ENCODE measurements at places on chromosomes 2 and 18. TPM values are rescaled to one million over a fixed set of nuclear protein-coding genes. Genes with fewer than 3 reads are reported as not detected.
A peak's percentile ranks its signal among the peaks of the same experiment; 100 is the strongest.

DNA sequence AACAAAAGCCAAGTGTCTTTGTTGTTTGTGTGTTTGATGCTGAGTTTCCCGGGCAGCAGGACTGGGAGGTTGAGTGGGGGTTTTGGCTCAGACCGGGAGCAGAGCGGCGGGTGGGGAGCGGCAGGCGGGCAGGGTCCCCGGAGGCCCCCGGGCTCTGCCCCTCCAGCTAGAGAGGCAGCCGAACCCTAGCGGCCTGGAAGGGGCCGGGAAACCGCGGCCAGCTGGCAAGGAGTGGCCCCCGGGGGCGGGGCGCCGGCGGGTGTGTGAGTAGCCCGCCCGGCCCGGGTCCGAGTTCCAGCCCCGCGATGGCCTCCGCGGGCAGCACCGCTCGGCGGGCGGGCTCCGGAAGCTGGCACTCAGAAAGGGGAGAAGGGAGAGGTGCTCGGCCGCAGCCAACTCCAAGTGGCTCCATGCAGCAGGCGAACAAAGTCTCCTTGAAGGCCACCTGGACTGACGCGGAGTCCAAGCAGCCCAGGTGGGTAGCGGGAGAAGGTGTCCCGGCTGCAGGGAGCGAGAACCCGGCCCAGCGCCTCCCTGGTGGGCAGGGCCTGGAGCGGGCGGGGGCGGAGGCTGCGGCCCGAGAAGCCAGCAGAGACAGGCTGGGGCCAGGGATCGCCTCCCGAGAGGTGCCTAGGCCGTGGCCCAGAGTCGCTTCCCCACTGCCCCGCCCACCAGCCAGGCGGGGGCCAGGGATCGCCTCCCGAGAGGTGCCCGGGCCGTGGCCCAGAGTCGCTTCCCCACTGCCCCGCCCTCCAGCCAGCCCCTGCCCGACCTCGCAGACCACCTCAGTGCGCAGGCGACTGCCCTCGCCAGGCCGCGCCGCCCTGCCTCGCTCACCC lies at the start of gene ANKRD53:
Gene ANKRD53, plus strand, starts transcription at position 290 of the 839 bp plus-strand sequence. Its CDS starts 16 bp downstream, at position 306.
- peak within 1 kb of the TSS; percentile 50 for H3K4me3 ChIP-seq
- H3K4me1 ChIP-seq = peaks cover 4% of the 10 kb centered on the region
- H3K27ac ChIP-seq = peak within 1 kb of the TSS; percentile 22
- no peak for DNase-seq

DNA sequence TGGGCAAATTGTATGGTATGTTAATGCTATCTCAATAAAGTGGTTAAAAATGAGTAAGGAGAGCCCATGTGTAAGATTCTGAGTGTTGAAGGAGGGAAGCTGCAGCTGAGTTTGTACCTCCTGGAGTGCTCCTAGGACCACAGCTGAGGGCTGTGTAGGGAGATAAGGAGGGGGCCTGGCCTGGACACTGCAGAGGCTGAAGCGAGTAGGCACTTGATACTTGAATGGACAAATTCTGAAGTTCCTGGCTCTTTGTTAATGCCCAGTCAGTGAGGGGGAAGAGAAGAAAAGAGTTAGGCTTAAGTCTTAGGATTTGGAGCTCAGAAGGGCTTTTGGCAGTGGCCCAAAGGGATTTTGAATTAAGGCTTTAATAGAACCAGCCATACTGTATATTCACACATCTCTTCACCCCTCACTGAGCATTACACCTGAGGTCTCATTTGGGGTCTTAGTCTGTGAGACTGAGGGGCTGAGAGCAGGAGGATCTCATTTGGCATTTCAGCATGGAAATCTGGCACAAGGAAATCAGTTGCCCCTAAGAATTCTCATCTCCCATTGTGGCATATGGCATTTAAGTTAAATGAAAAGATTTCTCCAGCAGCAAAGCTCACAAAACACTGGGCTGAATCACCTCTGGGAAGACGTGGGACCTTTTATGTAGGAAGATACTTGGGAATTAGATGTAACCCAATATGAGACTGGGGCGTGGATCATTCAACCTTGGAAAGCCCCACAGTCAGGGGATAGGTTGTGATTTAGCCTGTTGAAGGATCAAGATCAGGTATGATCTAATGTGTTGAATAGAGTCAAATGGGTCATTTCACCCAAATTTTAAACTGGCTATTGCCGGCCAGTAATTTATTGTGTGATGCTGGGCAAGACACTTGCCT lies 46.8 kb downstream of the LIPG start:
- H3K36me3 ChIP-seq = no peaks in the 10 kb centered on the region
- peaks cover 6% of the 10 kb centered on the region for H3K4me1 ChIP-seq
- no peaks in the 10 kb centered on the region for H3K27me3 ChIP-seq
- no peak for DNase-seq

GRCh38 chr2:40404517-40404916 lies 47.4 kb downstream of the SLC8A1 start:
- H3K36me3 ChIP-seq = no peaks in the 10 kb centered on the region
- no peak overlapping the region for H3K27ac ChIP-seq
- no peak for DNase-seq
- peaks cover 24% of the 10 kb centered on the region for H3K27me3 ChIP-seq

NAPG gene
- total RNA-seq = 57.5 TPM

DNA sequence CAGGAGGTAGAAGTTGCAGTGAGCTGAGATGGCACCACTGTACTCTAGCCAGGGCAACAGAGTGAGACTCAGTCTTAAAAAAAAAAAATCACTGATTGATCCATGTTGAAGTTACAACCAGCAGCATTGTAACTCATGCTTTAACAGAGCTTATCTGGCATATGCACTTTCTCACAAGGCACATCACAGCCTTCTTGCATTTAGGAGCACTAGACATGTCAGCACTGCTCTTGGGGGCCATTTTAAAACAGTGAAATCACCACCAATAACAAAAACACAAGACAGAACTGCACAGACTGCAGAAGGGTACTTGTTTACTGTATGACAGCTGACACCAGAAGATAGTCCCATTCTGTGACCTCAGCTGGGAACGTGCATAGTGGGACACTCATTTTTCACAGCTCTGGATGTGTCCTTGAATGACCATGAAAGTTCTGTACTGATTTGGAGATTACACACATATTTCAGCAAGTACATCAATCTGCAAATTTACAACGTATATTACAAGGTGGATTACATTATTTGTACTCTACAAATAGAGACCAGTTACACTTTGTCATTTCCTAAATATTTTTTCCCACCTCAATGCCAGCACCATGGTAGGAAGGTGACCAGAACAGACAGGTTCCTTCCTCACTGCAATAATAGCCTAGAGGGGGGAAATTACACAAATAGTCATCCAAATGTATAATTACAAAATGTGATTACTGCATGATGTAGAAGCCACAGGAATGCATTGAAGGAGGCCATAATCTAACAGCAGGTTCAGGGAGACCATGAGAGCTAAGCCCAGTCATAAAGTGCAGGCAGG lies 35.1 kb downstream of the CCBE1 start:
- no peaks in the 10 kb centered on the region for H3K36me3 ChIP-seq
- no peak overlapping the region for H3K27ac ChIP-seq
- peaks cover 30% of the 10 kb centered on the region for H3K27me3 ChIP-seq
- no peaks in the 10 kb centered on the region for H3K4me1 ChIP-seq
- no peak overlapping the region for H3K4me3 ChIP-seq

CACNB4 gene
- not detected for total RNA-seq

DNA sequence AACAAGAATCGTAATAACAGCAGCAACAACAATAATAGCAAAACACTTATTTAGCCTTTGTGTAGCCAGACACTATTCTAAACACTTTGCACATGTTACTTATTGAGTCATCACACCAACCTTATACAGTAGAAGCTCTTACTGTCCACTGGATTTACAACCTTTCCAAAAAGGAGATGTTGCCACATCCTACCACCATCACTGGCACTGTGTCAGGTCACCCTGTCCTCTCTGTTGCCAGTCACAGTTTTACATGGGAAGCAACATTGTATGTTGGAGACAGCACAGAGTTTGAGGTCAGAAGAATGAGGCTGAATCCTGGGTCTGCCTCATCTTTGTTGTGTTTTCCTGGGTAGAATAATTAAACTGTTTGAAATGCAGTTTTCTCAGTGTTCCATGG lies 201.4 kb upstream of the EPAS1 start:
- H3K27ac ChIP-seq = no peak overlapping the region
- no peak for DNase-seq
- no peak overlapping the region for H3K4me3 ChIP-seq
- peaks cover 5% of the 10 kb centered on the region for H3K27me3 ChIP-seq
- H3K4me1 ChIP-seq = peaks cover 3% of the 10 kb centered on the region
- H3K36me3 ChIP-seq = no peaks in the 10 kb centered on the region

- H3K27ac ChIP-seq = no peak overlapping the region
- H3K27me3 ChIP-seq = no peaks in the 10 kb centered on the region
- no peaks in the 10 kb centered on the region for H3K4me1 ChIP-seq
Measured at GRCh38 chr2:233060501-233060979, 398 bp downstream of the INPP5D start.

GRCh38 chr18:23682472-23682871 lies 6.8 kb upstream of the LAMA3 start:
- H3K27me3 ChIP-seq = no peaks in the 10 kb centered on the region
- H3K36me3 ChIP-seq = no peaks in the 10 kb centered on the region
- no peak overlapping the region for H3K4me3 ChIP-seq

DNA sequence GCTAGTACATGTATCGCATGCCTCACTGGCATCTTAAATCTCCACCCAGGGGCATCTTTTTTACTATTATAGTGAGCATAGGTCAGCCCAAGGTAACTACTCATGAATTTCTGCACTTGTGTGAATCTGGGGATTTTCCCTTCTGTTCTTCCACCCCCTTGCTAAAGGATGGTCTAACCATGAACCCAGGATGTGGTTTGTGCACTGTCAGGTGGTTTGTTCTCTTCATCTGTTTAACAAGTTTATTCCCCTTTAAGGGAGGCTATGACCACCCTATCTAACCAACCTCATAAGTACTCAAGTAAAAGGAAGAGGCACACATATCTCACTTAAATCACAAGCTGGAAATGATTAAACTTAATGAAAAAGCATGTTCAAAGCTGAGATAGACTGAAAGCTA lies 243.0 kb downstream of the RPRM start:
- H3K27ac ChIP-seq = no peak overlapping the region
- DNase-seq = no peak
- H3K4me1 ChIP-seq = no peaks in the 10 kb centered on the region
- no peaks in the 10 kb centered on the region for H3K36me3 ChIP-seq
- no peak overlapping the region for H3K4me3 ChIP-seq

DNA sequence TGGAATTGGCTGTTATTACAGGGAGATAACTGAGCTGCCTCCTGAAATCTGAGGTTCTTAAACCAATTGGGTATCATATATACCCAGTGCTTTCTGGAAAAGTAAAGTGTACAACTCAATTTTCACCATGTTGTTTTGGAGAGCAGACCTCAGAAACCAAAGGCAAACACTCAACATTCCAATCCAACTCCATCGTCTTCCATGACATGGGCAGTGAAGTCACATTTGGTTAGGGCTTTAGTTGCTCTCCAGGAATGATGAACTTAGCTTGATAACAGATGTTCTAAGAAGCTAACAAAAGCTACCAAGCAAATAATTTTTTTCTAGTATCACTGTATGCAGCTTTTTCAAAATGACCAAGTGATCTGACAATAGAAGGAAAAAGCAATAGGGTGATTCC lies 107.0 kb upstream of the SLC35G4 start:
- H3K36me3 ChIP-seq = no peaks in the 10 kb centered on the region
- no peak overlapping the region for H3K27ac ChIP-seq
- no peak for DNase-seq
- no peak overlapping the region for H3K4me3 ChIP-seq

DNA sequence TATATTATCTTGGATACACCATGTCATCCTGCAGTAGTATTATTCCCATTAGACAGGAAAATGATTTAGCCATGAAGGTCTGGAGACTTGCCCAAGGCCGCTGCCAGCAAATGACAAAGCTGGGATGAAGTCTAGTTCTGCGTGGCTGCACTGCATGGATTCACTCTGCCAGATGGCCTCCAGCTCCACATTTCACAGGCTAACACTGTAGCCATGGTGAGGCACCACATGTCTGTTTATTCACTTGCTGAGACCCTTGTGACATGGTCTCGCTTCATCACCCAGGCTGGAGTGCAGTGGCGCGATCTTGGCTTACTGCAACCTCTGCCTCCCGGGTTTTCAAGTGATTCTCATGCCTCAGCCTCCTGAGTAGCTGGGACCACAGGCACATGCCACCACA lies 31.5 kb upstream of the SCG2 start:
- no peak overlapping the region for H3K27ac ChIP-seq
- no peak overlapping the region for H3K4me3 ChIP-seq
- no peak for DNase-seq
- peaks cover 14% of the 10 kb centered on the region for H3K36me3 ChIP-seq

DNA sequence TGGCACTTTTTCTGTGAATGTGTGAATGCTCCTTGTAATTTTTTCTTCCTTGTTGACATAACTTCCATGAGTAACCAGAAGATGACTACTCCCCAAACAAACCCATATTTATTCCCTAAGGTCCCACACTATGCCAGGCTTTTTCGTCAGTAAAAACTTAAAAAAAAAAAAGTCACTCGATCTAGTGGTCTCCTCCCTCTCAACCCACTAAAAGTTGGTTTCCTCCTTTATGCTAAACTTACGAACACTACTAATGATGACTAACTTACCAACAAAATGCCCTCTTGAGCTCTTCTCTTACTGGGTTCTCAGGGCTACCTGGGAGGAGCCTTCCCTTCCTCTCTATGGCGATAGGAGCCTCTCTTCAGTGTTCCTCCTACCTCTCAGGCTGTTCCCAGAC lies 18.2 kb downstream of the ACVR1 start:
- H3K27me3 ChIP-seq = no peaks in the 10 kb centered on the region
- no peaks in the 10 kb centered on the region for H3K4me1 ChIP-seq
- H3K27ac ChIP-seq = no peak overlapping the region
- DNase-seq = no peak
- H3K4me3 ChIP-seq = no peak overlapping the region
- no peaks in the 10 kb centered on the region for H3K36me3 ChIP-seq

FAM228A gene
- not detected for total RNA-seq

DNA sequence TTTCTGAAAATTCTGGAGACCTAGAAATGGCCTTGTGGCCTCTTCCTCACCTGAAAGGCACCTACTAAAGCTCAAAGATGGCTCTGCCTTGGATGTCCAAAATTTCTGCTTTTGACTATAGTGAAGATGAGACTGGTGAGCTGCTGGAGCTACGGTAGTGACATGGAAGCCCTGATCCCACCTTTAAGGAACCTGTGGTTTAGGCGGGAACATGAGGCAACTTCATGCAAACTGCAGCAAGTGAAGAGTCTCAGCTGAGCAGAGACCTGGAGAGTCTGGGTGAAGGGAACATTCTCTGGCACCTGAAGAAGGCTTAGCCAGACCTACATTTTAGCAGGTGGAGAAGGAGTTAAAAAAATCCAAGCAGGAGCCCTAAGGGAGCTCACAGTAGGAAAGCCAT lies 40.0 kb downstream of the GORASP2 start:
- H3K36me3 ChIP-seq = peaks cover 40% of the 10 kb centered on the region
- H3K27me3 ChIP-seq = no peaks in the 10 kb centered on the region
- H3K27ac ChIP-seq = no peak overlapping the region

- H3K4me3 ChIP-seq = no peak overlapping the region
- no peaks in the 10 kb centered on the region for H3K4me1 ChIP-seq
Measured at GRCh38 chr18:24659827-24660720, 199.6 kb downstream of the HRH4 start.

CRACDL gene
- total RNA-seq = not detected

GRCh38 chr2:100270381-100271146 lies 51.7 kb downstream of the LONRF2 start:
- DNase-seq = no peak
- H3K4me1 ChIP-seq = no peaks in the 10 kb centered on the region
- H3K36me3 ChIP-seq = no peaks in the 10 kb centered on the region
